Mucosa of gallbladder (tissue), 1 donor: ENCODE measurements at places on chromosomes 3 and 15.
A peak's percentile ranks its signal among the peaks of the same experiment; 100 is the strongest.

GRCh38 chr3:6799264-6799915 lies 61.5 kb upstream of the GRM7 start:
- peak; percentile 17 for DNase-seq

DNA sequence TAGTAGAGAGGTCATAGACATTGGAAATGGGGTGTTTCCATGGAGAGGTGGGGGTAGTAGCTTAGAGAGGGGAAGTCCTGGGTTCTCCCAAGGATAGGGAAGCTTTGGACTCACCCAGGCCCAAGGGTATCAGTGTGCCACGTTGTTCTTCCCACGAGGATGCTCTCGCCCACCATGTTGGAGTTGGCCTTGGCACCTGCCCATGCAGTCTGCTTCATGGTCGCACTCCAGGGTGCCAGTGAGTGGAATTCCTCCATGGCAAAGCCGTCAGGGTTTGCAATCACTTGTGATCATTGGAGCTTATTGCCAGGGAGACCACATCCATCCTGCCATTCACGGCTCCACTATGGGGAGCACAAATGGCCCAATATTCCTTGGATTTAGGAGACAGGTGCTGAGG lies 60.6 kb downstream of the GRIP2 start:
- DNase-seq, result no peak

GRCh38 chr3:106566277-106566676 lies 697.5 kb upstream of the CBLB start:
- DNase-seq, result no peak

DNA sequence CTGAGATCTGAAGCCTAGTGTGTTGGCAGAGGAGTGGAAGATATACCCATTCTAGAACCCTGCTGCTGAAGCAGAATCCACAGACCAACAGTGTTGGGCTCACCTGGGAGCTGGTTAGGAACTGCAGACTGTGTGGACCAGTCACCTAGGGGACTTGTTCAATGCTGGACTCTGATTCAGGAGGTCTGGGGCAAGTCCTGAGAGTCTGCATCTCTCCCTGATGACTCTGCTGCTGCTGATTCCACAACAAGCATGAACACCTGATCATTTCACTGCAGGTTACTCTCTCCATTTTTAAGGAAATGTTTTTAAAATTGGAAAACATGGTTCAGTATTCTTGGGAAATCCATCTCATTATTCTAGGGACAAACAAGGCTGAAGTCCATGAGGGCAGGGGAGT lies 84.9 kb downstream of the SEMA6D start:
- no peak for DNase-seq

DNA sequence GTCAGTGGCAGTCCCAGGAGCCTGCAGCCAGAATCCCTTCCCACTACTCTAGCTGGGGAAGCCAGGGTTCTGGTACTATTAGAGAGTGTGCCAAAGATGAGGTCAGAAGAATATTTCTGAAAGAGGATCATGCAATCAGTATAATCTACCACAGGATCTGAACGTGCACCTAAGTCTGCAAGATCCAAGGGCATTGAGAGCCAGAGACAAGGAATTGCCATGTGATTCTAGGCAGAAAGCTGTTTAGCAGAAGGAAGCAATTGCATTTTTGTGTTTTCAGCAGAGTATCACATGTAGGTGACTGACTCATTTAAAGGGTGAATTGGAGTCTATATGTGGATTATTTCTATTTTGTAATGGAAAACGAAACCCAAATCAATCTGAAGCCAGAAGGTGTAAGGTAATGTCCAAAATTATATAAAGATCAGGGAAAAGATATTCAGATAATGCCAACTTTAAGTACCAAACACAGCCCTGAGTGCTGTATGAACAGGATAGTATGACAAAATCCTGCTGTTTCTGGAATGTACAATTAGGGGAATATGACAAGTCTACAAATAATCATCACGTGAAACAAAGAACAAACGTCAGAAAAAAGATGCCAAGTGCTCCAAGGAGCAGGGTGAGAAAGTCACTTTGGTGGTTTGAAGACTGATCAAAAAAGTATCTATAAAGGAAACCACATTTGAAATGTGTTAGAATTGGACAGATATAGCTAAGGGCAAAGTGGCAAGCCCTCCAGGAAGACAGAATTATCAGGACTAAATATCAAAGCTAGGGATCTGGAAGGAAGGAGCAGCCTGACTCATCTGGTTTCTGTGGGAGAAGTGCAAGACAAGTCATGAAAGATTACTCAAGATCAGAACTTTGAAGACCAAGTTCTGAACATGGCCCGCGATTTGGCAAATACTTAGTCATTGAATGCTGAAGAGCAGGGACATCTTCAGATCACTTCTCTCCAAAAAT lies 1036.6 kb downstream of the NTRK3 start:
- DNase-seq, result no peak

- DNase-seq, result no peak
Observed at GRCh38 chr3:9196020-9196419, 53.4 kb downstream of the SRGAP3 start.

- DNase-seq, result no peak
Observed at GRCh38 chr3:65617787-65618186, 420.9 kb downstream of the MAGI1 start.

- no peak for DNase-seq
Observed at GRCh38 chr15:61974759-61975158, 85.5 kb downstream of the VPS13C start.

GRCh38 chr3:122003112-122003511 lies 18.9 kb downstream of the ILDR1 start:
- DNase-seq, result no peak

- no peak for DNase-seq
Observed at GRCh38 chr15:89863918-89864317, 29.9 kb downstream of the AP3S2 start.

DNA sequence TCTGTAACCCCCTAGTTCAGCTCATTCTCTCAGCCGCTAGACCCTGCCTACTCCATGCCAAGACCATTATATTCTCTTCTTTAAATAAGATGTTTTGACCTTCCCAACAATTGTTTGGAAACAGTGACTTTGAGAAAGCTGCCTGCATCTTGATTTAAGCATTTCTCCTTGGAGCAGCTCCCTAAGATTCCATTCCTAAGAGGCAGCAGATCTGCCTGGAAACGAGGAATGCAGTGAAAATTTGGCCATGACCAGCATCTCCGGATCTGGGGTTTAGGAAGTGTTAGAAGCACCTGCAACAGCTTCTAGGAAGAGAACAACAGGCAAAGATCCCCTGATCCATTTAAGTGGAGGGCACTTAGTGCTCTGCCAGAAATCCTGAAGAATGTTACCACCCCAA lies 235.7 kb downstream of the NTRK3 start:
- no peak for DNase-seq

DNA sequence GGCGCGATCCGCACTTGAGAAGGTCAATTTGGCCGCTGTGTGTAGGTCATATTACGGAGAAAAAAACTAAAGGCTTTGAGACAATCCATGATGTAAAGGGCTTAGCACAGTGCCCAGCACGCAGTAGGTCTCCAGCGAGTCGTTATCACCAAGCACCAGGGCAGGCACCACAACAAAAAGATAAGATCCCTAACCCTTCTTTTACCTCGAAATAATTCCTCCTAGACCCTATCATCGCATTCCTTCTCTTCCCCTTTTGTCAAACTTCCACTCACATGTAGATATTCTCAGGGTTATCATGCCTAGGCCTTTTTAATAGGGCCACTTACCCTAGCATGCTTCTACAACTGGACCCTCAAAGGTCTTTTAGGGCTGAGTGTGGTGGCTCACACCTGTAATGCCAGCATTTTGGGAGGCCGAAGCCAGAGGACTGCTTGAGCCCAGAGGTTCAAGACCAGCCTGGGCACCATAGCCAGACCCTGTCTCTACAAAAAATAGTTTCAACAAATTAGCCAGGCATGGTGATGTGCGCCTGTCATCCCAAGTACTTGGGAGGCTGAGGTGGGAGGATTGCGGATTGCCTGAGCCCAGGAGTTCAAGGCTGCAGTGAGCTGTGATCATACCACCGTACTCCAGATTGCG lies 13.5 kb downstream of the ZNF774 start:
- DNase-seq, result no peak

DNA sequence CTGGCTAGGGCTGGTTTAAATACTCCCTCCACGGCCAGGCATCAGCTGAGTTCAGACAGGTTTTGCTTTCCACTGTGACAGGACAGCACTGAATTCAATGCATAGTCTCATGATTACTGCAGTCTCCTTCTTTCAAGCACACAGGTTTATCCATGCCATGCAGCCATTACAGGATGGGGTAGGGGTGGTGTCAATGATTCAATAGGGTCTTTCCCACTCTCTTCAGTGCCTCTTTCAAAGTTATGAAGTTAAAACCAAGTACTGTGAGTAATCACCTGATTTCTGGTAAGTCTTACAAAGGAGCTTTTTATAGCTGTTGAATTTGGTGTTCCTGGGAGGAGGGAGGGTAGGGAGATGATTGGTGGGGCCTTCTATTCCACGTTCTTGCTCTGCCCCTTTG lies 47.2 kb downstream of the TMEM212 start:
- DNase-seq, result no peak

- DNase-seq, result peak; percentile 21
Observed at GRCh38 chr3:12371525-12372140, 82.8 kb downstream of the PPARG start.

GRCh38 chr15:53911431-53911830 lies 66.8 kb upstream of the UNC13C start:
- no peak for DNase-seq

- DNase-seq, result no peak
Observed at GRCh38 chr15:75171408-75171807, 30.3 kb upstream of the C15orf39 start.

GRCh38 chr3:72033666-72034428 lies 248.9 kb upstream of the PROK2 start:
- no peak for DNase-seq

- peak; percentile 19 for DNase-seq
Observed at GRCh38 chr3:22244761-22245521, 493.9 kb upstream of the ZNF385D start.

DNA sequence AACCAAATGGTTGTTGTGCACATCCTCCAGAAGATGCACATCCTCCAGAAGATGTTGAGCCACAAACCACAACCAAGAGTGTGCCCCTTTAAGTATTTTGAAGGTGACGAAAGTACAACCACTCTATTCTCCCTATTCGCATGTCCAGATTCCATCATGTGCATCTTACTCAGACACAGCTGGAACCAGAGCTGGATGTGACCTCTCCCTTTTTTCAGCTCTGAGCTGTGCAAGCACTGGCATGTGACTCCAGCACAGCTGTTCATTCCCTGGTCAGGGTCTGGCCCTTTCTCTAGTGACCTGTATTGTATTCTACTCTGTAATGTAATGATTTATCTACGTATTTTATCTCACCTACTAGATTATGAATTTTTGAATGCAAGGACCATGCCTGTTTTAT lies 29.3 kb upstream of the DLG1 start:
- DNase-seq, result no peak
